ENCODE measurements at places on chromosomes 1 and 21. TPM values are rescaled to one million over a fixed set of nuclear protein-coding genes. Genes with fewer than 3 reads are reported as not detected.

Gene NCMAP
- total RNA-seq: not detected

Gene MARK1
- total RNA-seq: 0.65 TPM

Gene LENEP
- total RNA-seq: 0.40 TPM

Gene NPHS2
- total RNA-seq: not detected

Gene YBX1
- total RNA-seq: 456 TPM

Gene GNG12
- 229 TPM for total RNA-seq
